ENCODE measurements at places on chromosomes 13 and 19.

GRCh38 chr13:49214917-49215376 is 5.2 kb upstream of the MLNR start:
- peak; percentile 20 for DNase-seq

DNA sequence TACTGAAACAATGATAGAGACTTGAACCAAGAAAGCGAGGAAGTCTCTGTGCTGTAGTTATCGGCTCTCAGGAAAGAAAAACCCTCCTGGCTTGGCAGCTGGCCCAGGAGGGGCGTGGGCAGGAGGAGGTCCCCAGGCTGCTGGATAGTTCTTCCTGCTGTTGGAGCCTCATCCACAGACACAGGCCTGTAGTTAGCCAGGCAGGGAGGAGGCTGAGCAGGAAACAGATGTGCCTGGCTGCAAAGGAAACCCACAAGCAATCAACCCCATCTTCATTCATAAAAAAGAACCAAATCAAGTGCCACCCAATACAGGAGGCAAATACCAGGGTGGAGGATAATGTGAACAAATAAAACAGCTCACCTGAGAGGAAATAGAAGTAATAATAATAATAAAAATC is 86.2 kb downstream of the IRS2 start:
- DNase-seq = no peak

DNA sequence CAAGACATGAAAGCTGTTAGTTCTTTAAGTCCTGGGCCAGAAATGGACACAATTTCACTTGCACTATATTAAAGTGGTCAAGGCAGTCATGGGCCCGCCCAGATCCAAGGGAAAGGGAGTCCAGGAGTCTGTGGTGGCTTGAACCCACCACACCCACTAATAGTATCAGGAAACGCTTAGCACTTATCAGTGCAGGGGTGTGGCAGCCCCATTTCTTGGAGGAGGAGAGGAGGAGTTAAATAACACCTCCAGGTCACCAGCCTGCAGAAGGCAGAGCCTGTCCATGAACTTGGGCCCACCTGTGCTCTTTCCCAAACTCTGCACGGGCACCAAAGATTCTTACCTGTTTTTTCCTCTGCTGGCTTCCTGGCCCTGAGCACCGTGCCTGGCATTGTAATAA is 5.4 kb upstream of the NTN5 start:
- DNase-seq = no peak

DNA sequence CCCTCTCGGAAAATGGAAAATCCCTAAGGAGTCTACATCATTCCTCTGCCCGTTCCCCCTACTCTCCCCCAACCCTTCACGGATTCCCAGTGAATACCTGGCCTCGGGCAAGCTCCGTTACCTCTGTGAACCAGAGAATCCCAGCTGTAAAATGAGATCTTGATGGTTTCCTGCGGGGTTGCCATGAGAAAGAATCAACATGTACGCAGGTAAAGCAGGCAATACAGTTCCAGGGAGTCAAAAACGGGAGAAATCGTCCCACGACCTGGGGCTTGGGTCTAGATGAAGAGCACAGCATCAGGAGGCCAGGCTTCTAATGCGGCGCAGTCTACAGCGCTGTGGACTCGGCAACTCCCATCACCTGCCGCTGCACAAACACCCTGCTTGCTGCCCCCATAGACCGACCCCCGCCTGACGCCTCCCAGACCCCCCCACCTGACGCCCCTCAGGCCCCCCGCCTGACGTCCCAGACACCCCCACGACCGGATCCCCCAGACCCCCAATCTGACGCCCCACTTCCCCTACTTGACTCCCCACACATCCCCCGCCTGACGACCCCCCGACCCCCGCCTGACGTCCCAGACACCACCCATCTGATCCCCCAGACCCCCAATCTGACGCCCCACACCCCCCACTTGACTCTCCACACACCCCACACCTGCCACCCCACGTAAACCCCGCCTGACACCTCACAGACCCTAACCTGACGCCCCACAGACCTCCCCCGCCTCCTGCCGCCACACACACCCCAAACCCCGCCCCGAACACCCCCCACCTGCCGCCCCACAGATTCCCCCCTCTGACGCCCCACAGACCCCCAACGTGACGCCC is 680 bp downstream of the LIG4 start:
- DNase-seq = no peak

DNA sequence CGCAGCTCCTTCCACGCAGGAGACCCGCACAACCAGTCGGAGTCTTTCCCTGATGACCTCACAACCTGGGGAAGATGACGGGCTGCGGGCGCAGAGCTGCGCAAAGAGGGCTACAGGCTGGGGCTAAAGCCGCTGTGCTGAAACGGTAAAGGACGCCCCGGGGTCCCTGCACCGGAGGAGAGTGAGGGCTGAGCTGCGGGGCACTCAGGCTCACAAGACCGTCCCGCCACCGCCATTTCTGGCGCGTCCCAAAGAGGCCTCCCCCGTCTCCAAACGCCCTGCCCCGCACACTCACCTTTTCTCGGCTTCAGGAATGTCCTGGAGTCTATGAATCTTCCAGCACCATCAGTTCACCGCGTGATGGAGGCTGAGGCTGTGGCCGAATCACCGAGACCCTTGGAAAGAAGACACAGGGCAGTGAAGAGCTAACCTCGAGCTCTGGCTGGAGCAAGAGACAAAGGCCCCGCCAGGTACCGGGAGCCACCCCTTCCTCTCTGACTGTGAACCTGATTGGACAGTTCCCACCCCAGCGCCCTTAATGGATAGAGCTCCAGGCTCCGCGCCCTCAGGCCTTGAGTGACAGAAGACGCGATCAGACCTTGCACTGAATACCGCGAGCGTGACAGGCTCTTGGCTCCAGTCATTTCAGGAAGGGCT is 41.8 kb upstream of the ZNF429 start:
- DNase-seq = peak; percentile 6

DNA sequence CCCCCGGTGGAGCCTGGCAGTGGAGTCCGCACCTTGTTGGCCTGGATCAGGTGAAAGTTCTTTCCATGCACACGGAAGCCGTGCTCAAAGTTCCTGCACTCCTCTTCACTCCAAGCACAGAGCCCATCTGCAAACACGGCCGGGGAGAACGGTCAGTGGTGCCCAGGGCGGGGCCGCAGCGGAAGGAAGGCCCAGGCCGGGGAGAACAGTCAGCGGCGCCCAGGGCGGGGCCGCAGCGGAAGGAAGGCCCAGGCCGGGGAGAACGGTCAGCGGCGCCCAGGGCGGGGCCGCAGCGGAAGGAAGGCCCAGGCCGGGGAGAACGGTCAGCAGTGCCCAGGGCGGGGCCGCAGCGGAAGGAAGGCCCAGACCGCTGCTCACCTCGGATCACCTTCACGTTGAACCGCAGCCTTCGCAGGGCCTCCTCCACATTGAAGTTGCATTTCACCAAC is 20.6 kb upstream of the PLPP2 start:
- DNase-seq = no peak

All from activated CD4-positive, alpha-beta T cell treated with anti-CD3 and anti-CD28 coated beads, Interleukin-2, amount 50 U/mL, for 4 hours (primary cell).